ENCODE measurements at places on chromosomes 11 and 22. TPM values are rescaled to one million over a fixed set of nuclear protein-coding genes. Genes with fewer than 3 reads are reported as not detected.

The C22orf42 gene
- total RNA-seq, result not detected

The IRAG1 gene
- 14.5 TPM for total RNA-seq

The SEZ6L gene
- not detected for total RNA-seq

The C11orf54 gene
- 30.1 TPM for total RNA-seq

The CASP5 gene
- total RNA-seq, result 2.3 TPM

The HYLS1 gene
- total RNA-seq, result 4.4 TPM

The KRTAP5-2 gene
- not detected for total RNA-seq

The NXPE2 gene
- total RNA-seq, result not detected

The PGGHG gene
- 113 TPM for total RNA-seq

The PVALB gene
- 0.91 TPM for total RNA-seq

The RIBC2 gene
- total RNA-seq, result not detected

The OR10A2 gene
- total RNA-seq, result not detected

The FGF19 gene
- not detected for total RNA-seq

The NPTXR gene
- total RNA-seq, result 4.5 TPM

The BLID gene
- total RNA-seq, result 0.64 TPM

The OR10D3 gene
- total RNA-seq, result not detected

The CD248 gene
- total RNA-seq, result 4.7 TPM

The ROBO3 gene
- total RNA-seq, result 35.0 TPM

The LIF gene
- 0.94 TPM for total RNA-seq

The OR5D18 gene
- total RNA-seq, result not detected

The MUC6 gene
- total RNA-seq, result 0.09 TPM

Measured in spleen (tissue), 13 donors.